ENCODE measurements at places on chromosomes 5 and 9. TPM values are rescaled to one million over a fixed set of nuclear protein-coding genes. Genes with fewer than 3 reads are reported as not detected.

Gene SLCO4C1
- not detected for total RNA-seq

Gene CAMK4
- not detected for total RNA-seq

Gene SH3PXD2B
- total RNA-seq, result 1.9 TPM

Gene FBP2
- not detected for total RNA-seq

Gene ATP10B
- 7.4 TPM for total RNA-seq

Gene SLC35D2
- total RNA-seq, result 25.2 TPM

Gene OTULINL
- total RNA-seq, result 8.6 TPM

Gene MCCC2
- total RNA-seq, result 55.8 TPM

Gene SOHLH1
- not detected for total RNA-seq

Gene FGF18
- 0.37 TPM for total RNA-seq

Gene IL5
- total RNA-seq, result not detected

Gene SLC25A2
- total RNA-seq, result not detected

Gene PCDHB1
- not detected for total RNA-seq

Gene C9orf152
- 3.5 TPM for total RNA-seq

Gene CAPSL
- not detected for total RNA-seq

Gene LCN2
- total RNA-seq, result 221 TPM

Gene PCDHB5
- not detected for total RNA-seq

Gene KCNMB1
- not detected for total RNA-seq

Gene SPATA6L
- total RNA-seq, result 6.3 TPM

Gene CDX1
- 6.6 TPM for total RNA-seq

Gene LARP1
- 123 TPM for total RNA-seq

Gene FOXD4L3
- not detected for total RNA-seq

Gene OSMR
- not detected for total RNA-seq

Gene TAF1L
- total RNA-seq, result under 0.01 TPM

Gene SPINK7
- not detected for total RNA-seq

Gene FGF1
- total RNA-seq, result not detected

Gene HTR4
- 0.15 TPM for total RNA-seq

Gene EFNA5
- total RNA-seq, result 4.9 TPM

Gene SMC5
- 9.7 TPM for total RNA-seq

Gene ANKRD18B
- total RNA-seq, result not detected

Gene OCLN
- 43.6 TPM for total RNA-seq

Gene SYK
- total RNA-seq, result 24.2 TPM

Gene ADAMTSL2
- total RNA-seq, result 0.16 TPM

Gene CER1
- total RNA-seq, result not detected

Gene SEC16A
- 43.5 TPM for total RNA-seq

Gene PRELID2
- 49.7 TPM for total RNA-seq

Gene CDKN2B-AS1
- total RNA-seq, result 6.7 TPM

Gene KCNT1
- total RNA-seq, result not detected

Gene PRSS3
- total RNA-seq, result 123 TPM

Gene SPARC
- total RNA-seq, result not detected

Gene GMCL2
- total RNA-seq, result not detected

Gene IL6ST
- total RNA-seq, result 17.7 TPM

Gene C5orf58
- total RNA-seq, result not detected

Gene CEMIP2
- 102 TPM for total RNA-seq

Gene ASPN
- not detected for total RNA-seq

Gene GPR150
- not detected for total RNA-seq

Gene FYB1
- not detected for total RNA-seq

Gene OGN
- total RNA-seq, result not detected

Gene FRMPD1
- not detected for total RNA-seq

Gene ANKDD1B
- 0.44 TPM for total RNA-seq

Gene GABRG2
- total RNA-seq, result not detected

Gene INSL6
- total RNA-seq, result not detected

Gene GPRIN1
- 4.3 TPM for total RNA-seq

Gene PTPN3
- total RNA-seq, result 11.3 TPM

Data from HT-29 (cell line).